Keratinocyte (primary cell): ENCODE measurements at places on chromosomes 5 and 9. TPM values are rescaled to one million over a fixed set of nuclear protein-coding genes. Genes with fewer than 3 reads are reported as not detected.

DNA sequence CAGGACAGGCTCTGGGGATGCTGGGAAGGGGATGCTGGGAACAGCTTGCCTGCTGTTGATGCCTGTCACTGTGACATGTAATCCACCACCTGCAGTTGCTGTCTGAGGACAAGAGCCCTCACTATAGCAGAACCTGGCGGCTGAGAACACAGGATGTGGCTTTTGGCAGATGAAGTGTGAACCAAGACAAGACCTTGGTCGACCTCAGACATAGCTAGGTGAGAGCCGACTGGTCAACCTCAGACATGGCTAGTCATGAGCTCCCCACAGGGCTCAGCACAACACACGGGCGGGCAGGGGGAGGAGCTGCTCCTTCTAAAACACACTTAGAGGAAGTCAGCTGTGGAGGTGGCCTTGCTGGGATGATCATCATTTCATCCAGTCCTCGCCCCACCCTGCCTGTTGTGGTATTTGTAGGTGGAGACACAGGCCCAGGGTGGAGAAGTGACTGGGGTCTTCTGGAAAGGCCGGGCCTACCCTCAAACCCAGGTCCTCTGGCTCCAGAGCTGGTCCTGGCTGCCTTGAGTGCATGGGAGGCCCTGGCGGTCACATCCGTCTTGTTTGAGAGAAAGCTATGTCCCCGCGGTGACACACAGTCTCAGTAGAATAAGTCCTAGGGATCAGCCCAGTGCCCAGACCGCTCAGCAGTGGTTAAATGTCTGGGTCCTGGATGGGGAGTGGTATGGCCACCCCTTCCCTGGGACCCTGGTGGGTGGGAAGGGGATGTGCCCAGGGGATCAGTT lies 6.1 kb downstream of the SUSD3 start:
- DNase-seq, result no peak

- no peak for DNase-seq
These were observed 24.7 kb downstream of the FBXL7 start for GRCh38 chr5:15524712-15525111.

DNA sequence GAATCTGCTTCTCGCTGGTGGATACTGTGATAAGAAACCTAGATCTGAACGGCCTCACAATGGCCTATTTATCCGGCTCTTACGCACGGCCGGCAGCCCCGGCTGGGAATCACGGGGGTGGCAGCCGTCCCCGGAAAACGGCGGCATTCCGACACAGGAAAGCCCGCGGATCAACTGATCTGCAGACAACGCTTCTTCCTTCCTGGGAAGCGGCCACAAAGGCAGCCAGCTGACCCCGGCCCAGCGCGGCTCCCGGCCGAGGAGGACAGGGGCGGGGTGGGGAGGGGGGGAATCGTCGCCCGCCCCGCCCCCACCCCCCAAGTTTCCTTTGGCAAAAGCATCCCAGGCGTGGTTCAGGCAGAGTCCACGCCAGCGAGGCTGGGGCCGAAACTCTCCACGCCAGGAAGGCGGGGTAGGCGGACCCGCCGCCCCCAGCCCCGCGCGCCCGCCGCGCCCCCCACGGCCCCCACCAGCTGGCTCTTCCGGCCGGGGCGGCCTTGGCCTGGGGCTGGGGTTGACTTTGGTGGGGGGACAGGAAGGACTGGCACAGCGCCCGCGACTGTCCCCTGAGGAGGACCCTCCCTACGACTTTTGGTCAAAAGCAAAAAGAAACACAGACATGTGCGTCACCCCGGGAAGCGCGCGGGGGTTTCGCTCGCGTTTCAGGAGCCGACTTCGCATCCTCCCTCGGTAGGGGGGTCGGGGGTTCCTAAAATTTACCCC lies 247.7 kb upstream of the ANKRD55 start:
- no peak for DNase-seq

DNA sequence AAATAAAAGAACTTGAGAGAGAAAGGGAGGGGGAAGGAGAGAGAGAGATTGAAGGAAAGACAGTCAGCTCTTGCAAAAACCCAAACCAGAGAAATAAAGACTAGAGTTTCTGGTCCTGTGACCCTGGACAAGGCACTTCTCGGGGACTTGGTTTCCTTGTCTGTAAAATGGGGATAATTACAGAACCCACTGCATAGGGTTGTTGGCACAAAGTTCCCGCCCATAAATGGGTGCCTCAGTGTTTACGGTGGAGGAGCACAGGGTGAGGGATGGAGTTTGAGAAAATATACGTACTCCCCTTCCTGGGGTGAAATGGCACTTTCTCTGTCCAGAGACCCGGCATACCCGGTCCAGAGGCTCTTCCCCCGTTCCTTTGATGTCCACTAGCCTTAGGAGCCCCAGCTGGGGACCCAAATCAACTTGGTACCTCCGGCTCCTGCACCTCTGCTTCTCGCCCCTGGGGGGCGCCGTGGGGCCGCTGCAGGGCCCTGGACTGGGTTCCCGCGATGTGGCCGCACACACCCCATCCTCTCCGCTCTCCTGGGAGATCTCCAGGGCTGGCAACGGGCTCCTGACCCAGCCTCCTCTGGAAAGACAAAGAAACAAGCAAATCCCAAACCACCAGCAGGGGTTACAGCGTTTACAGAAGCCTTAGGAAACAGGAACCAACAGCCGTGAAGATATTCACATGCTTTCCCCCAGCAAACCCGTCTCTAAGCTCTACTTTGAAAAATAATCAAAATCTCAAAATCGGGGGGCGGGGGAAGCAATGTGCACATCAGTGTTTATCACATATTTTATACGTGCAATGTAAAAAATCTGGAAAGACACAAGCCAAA lies 26.3 kb downstream of the PTGES start:
- peak; percentile 28 for DNase-seq

DNA sequence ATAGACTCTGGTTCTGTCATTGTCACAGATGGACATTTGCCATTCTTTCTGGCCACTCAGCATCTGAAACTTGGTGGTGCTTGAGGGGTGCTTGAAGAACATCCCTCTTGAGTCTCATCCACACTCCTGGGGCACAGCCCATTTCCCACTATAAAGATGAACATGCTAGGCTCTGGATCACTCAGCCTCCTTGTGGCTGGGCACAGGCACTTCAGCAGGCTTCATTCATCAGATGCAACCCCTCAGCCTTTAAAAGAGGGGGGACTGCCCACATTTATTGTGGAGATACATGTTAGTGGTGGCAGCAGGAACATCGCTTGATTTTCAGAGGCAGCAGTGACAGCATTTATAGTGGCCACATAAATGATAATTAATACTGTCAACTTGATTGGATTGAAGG lies 124.7 kb upstream of the NIPBL start:
- DNase-seq, result no peak

- DNase-seq, result no peak
These were observed 99.2 kb downstream of the LPAR1 start for GRCh38 chr9:110939047-110939446.

DNA sequence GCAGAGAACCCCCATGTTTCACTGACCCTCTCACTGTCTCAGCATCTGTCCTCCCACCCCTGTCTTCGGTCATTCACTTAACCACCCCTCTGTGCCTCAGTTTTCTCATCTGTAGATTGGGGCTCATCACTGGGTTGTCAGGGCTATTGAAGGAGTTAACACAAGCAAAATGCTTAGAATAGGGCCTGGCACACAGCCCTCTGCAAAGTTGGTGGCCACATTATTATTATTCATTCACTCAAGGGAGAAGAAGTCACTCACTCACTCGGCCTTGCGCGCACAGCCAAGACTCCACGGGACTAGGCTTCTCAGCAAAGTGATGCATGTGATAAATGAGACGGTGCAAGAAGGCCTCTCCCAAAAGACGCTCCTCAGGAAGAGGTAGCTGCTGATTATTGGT lies 8.0 kb downstream of the PDGFRB start:
- DNase-seq, result no peak

- no peak for DNase-seq
These were observed 1.0 kb downstream of the TBC1D2 start for GRCh38 chr9:98254228-98255060.

DNA sequence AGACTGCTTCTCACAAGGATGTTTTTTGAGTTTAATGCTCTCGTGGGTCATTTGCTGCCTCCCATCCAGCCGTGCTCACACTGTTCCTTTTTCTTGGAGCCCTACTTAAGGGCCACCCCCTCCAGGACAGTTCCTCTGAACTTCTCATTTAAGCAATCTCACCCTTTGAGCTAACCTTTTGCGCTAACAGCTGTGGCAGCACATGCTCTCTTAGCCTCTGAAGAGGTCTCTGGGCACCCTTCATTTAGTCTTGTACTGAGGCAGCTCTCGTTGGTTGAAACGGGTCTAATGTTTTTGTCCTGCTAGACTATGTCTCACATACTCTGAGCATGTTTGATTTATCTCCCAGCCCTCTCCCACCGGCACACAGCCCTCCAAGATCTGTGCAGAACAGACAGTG lies 11.8 kb downstream of the ALDH1B1 start:
- DNase-seq, result no peak

GRCh38 chr9:14769230-14769571 lies 46.7 kb upstream of the CER1 start:
- DNase-seq, result no peak

DNA sequence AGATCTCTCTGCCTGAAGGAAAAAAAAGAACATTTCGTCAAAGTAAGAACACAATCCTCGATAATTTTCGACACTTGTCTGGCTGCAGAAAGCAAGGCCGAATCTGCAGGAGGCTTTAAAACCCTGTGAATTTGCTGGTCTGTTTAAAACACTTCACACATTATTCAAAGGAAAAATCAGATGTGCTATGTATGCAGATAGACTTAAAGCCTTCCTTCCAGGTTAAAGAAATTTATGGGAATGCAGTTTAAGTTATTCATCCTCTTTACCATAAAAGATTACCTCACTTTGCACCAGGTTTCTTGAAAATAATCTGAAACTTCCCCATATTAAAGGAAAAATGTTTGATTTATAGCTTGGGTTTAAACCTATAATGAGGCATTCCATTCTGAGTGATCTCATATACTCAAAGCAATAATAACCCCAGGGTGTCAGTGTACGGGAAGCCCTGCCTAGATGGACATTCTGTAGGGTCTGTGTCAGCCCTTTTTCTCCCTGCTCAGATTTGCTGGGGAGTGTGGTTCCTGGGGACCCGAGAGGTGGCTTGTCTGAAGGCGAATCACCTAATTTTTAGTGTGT lies 323.5 kb upstream of the SLC24A2 start:
- DNase-seq, result no peak

- DNase-seq, result no peak
These were observed 157.3 kb upstream of the EPB41L4A start for GRCh38 chr5:112576298-112576925.

- DNase-seq, result no peak
These were observed 12.5 kb upstream of the ZSWIM6 start for GRCh38 chr5:61319388-61320146.

DNA sequence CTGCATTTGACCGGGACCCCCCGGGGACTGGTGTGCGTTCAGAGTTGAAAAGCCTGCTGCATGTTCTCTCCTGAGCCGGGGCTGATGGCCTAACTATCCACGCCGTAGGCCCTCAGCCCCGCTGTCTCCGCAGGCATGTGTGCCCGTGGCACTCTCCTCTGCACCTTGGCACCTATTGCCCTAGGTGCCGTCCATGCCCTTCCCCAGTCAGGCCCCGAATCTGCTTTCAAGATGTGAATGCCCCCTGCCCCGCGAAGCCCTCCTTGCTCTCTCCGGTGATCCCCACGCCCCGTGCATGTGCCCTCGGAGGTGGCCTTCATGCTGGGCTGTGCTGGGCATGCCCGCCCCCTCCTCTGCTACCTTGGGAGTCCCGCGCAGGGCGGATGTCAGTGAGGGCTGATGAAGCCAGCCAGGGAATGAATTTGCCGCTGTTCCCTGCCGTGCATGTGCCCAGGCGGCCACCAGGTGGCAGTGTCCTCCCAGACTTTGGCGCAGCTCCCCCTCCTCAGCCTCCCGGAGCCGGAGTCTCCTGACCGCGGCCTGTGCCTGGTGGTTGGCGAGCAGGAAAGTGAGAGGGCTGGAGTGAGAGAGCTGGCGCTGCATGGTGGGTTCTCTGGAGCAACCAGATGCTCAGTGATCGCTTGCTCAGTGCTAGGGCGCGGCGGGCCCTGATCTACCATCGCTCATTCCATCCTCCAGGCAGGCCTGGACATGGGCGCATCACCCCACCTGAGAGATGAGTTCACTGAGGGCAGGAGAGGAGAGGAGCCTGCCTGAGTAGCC lies 112.9 kb upstream of the LMX1B start:
- no peak for DNase-seq

DNA sequence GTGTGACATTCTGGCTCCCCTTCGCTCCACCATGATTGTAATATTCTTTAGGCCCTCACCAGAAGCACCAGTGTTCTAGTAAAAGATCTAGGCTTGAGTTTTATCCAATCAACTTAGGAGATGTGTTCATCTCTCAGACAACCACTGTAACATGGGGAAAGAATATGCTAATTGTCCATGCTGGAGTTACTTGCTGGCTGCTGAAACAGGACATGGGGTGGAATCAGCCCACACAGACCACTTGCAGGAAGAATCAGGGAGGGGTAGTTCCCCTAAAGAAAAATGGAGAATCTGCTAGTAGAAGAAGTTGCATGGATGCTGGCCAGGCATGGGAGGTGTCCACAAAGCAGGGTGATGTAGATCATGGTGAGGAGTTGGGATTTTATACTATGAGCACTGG lies 86.2 kb downstream of the FEM1C start:
- DNase-seq, result no peak

DNA sequence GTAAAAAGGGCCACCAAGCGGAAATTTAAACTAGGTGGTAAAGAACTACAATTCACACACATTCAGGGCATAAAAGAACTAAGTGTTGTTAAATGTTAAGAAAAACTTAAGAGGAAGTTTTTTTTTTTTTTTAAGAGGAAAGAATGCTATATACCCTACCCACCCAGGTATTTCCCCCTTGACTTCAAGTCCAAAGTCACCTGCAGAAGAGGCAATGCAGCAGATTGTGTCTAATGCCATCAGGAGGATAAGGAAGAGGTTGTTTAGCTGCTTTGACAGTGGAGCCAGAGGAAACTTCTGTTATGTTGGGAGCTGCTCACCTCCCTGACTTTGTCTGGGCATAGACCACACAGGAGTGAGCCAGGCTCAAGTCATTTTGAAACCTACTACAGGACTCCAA lies 69.2 kb downstream of the MPDZ start:
- DNase-seq, result no peak

- DNase-seq, result no peak
These were observed 229.4 kb downstream of the FSTL4 start for GRCh38 chr5:133382661-133383579.

- DNase-seq, result no peak
These were observed 21.6 kb upstream of the MELK start for GRCh38 chr9:36551129-36551528.

- DNase-seq, result no peak
These were observed 96.8 kb downstream of the RAPGEF6 start for GRCh38 chr5:131538177-131538593.

Gene GFPT2
- polyA plus RNA-seq, result 0.02 to 0.04 TPM in 2 of 3 replicates, not detected in the other

Gene CORO2A
- 30.9 to 45.2 TPM (median 31.7 TPM) in 3 replicates for polyA plus RNA-seq

Gene WDR38
- polyA plus RNA-seq, result not detected in 3 replicates

Gene SLC6A7
- not detected in 3 replicates for polyA plus RNA-seq

Gene KIAA0825
- polyA plus RNA-seq, result 0.68 to 1.2 TPM (median 1.0 TPM) in 3 replicates

Gene PCDHGA12
- polyA plus RNA-seq, result 0.69 to 1.9 TPM (median 1.0 TPM) in 3 replicates

Gene UBQLN1
- 111 to 148 TPM (median 145 TPM) in 3 replicates for polyA plus RNA-seq

Gene BTNL9
- polyA plus RNA-seq, result 0.07 to 0.14 TPM in 2 of 3 replicates, not detected in the other

Gene RANBP3L
- polyA plus RNA-seq, result not detected in 3 replicates

Gene CNTFR
- polyA plus RNA-seq, result 0.42 to 1.5 TPM (median 0.66 TPM) in 3 replicates

Gene IL3
- polyA plus RNA-seq, result not detected in 3 replicates

Gene SLC36A3
- not detected in 3 replicates for polyA plus RNA-seq

Gene ELL2
- polyA plus RNA-seq, result 74.8 to 100 TPM (median 81.1 TPM) in 3 replicates

Gene NR4A3
- 0.13 to 0.16 TPM in 2 of 3 replicates, not detected in the other for polyA plus RNA-seq
